ENCODE measurements at places on chromosomes 3 and 15.

DNA sequence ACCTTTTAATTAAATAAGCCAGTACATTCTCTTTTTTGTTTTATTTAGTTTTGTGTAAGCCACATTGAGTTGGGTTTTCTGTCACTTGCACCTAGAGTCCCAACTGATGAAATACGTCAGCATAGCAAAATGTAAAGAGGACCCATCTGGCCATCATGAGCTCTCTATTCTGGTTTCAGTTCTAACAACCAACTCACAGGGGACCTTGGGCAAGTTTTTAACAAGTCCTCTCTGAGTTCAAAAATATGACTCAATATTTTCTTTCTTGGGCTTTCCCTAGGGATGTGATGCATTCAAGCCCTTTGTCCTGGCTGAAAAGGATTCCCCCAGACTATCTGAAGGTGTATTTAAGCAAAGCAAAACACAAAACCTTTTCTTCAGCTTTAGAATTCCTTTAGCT is 32.9 kb downstream of the PLCH1 start:
- DNase-seq: no peak

GRCh38 chr15:92149029-92149428 is 244.7 kb upstream of the ST8SIA2 start:
- no peak for DNase-seq

- DNase-seq: no peak
These were observed 346.2 kb downstream of the IGSF11 start for GRCh38 chr3:118688396-118688884.

DNA sequence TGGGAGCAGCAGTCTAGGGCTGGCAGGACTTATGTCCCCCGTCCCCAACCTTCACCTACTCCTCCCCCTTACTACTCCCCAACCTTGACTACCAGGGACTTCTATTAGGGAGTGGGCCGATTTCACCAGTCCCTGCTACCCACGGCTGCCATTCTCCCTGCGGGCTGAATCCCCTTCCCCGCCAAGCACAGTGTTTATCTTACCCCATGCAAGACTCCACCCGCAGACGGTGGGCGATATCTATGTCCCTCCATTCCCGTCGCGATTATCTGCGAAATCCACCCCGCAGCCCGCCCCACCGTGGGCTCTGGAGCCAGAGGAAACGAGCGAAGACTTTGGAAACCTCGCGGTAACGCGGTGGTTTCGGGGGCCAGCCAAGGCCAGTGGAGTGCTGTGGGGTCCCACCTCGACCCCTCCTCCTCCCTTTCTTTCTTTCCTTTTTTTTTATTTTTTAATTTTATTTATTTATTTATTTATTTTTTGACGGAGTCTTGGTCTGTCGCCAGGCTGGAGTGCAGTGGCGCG is 4.7 kb downstream of the ISLR2 start:
- no peak for DNase-seq

Data from stimulated activated CD8-positive, alpha-beta memory T cell treated with anti-CD3 and anti-CD28 coated beads, Interleukin-7, amount 100 ng/mL, for 1 hour (primary cell).